ENCODE measurements at places on chromosomes 11 and 22.

DNA sequence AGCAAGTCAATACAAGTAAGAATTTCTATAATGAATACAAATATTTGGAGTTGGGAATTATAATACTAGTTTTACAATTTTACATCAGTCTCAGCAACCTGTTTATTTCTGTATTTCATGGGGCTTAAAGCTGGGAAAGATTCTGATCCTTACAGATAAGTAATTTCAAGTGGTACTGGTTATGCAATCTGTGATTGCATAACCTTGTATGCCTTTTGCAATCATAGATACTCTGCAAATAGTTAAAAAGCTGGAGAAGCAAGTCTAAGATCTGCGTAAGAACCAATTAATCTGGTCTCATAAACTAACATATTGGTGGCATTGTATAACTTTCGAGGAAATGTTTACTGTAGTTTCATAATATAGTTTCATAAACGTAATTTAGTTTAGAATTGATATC lies 198.3 kb upstream of the PGR start:
- no peak for DNase-seq

GRCh38 chr11:120030411-120030810 lies 107.5 kb downstream of the TRIM29 start:
- no peak for DNase-seq

DNA sequence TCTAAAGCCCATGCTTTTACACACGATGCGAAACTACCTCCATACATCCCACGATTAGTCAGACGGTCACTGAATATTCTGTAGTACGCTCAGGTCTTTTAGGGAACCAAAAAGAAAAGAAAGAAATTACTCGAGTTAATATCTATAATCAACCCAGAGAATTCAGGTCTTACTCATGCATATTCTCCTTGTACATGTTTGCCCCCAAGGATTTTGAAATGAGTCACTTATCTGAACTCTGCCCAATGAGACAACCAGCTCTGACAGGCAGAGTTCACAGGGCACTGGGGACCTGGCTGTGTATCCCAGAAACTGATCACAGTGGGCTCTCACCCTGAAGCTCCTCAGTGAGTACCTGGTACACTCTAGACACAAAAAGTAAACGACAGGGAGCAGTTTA lies 29.2 kb downstream of the RASSF10 start:
- DNase-seq, result no peak

DNA sequence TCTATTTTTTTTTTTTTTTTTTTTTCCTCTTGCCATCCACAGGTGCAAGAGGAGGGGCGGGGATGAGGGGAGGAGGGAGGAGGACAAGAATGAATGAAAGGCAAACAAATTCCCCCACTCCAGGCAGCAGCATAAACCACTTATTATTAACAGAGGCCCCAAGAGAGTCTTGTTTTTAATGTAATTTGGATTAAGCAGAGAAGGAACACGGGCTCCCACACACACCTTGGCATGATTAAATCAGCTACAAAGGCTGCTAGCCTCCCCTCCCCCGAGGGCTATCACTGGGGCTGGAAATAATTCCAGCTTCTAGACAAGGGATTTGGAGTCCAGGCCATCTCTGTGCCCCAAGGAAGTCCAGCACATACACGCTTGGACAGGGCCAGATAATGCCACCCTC lies 93.4 kb upstream of the DRD2 start:
- no peak for DNase-seq

- DNase-seq, result no peak
Measured at GRCh38 chr11:126497581-126498122, 142.2 kb downstream of the ST3GAL4 start.

- DNase-seq, result no peak
Measured at GRCh38 chr11:70312401-70313357, 42.2 kb downstream of the PPFIA1 start.

DNA sequence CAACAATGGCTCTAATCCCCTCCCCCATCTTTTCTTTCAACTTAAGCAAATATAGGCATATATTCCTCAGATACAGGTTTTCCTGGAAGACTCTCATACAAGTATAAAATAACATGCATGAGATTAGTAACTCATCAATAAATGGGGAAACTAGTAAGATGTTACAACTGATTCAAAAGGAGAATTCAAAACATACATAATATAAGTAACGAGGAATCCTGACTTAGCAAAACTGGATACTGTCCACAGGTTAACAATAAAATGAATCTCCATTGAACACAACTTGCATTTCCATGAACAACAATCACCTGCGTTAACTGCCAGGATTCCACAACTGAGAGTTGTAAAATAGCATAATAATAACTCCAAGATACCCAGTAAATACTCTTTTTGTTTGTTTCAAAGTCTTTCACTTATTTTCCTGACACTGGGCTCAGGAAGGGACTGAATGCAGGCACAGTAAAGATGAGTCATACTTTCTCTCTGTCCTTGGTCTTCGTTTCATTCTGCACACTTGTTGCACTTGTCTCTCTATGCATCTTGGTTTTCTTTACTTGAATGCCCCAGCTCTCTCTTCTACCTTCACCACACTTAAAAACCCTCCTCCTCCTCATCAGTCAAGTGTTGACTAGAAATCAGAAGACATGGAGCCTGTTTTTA lies 8.1 kb downstream of the APIP start:
- no peak for DNase-seq

DNA sequence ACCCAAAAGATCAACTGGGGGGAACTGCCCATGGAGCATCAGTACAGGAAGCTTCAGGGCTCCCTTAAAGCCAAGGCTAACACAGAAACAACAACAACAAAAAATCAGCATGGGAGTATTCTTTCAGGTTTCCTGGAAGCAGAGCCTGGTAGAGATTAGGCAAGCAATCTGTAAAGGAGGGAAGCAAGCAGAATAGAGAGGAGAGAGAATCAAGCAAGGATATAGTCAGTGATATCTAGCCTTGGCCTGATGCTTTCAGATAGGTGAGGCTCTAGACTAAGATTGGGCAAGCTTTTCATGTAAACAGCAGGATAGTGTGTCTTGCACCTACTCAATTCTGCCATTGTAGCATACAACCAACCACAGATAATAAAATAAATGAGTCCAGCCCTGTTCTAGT lies 44.4 kb upstream of the FAT3 start:
- DNase-seq, result no peak

DNA sequence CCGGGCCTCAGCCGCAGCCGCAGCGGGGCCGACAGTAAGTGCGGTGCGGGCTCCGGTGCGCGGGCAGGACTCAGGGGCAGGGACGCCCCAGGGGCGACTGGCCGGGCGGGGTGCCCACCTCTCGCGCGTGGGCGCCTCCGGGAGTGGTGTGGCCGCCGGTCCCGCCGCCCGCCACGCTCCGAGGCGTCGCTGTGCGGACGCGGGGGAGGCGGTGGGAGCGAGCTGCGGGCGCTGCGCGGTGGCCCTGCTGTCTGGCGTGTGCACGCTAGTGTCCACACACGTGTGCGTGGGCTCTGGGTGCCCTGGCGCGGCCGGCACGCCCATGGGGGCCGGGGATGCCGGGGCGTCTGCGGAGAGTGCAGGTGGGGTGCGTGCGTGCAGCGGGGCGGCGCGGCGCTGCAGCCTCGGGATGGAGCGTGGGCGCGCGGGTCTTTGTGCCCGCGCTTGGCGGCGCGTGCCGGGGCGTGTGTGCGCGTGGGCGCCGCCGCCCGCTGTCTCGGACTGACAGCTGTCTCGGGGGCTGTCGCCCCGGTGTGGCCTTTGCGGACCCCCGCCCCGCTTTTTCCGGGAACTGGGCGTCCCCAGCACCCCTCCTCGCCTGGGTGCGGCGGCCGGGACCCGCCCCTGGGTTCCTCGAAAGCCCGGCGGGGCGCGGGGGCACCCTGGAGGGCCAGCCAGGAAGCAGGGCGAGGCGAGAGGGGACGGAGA lies 804 bp downstream of the KCNK4 start:
- DNase-seq, result no peak

DNA sequence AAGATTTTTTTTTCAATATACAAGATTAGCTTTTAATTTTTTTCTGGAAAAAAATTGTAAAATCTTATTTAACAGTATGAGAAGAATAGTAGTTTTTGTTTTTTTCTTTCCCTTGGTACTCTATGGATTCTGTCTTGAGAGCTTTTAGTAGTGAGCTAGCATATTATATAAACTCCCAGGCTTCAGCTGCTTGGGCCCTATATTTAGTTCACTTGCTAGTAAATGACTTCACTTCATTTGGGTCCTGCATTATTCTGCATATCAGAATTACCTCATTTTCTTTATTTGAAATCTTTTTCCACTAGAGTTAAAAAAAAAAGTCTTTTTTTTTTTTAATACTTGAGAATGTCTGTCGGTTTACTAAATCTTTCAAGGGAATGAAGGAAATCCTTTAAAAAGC lies 33.1 kb downstream of the HIPK3 start:
- no peak for DNase-seq

DNA sequence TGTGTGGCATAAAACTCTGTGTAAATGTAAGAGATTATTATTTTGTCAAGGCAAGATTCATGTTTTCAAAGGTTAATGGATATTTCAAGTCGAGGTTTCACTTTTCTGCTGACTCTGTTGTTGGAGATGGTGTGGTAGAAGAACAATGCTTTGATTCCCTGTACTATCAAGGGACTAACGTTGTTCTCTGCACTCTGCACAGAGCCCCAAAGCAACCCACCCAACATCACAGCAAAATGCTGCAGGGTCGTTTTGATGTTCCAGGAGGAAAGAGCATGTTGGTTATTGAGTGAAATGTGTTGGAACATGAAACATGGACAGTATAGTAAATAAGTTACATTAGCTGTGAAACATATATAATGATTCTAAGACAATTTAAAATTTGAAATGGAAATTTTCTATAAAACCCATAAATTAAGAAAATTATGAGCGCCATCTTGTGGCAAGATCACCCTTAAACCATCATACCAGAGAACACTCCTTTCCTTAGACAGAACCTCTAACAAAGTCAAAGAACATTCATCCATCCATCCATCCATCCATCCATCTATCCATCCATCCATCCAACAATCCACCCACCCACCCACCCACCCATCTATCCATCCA lies 164.4 kb upstream of the ZBED5 start:
- DNase-seq, result no peak

GRCh38 chr11:124754710-124755109 lies 2.7 kb upstream of the VSIG2 start:
- DNase-seq, result peak; percentile 12

- DNase-seq, result no peak
Measured at GRCh38 chr11:118442908-118443589, 6.8 kb downstream of the KMT2A start.

GRCh38 chr11:100849009-100849900 lies 162.2 kb downstream of the ARHGAP42 start:
- no peak for DNase-seq

GRCh38 chr11:26719998-26720397 lies 1.9 kb downstream of the SLC5A12 start:
- DNase-seq, result no peak

DNA sequence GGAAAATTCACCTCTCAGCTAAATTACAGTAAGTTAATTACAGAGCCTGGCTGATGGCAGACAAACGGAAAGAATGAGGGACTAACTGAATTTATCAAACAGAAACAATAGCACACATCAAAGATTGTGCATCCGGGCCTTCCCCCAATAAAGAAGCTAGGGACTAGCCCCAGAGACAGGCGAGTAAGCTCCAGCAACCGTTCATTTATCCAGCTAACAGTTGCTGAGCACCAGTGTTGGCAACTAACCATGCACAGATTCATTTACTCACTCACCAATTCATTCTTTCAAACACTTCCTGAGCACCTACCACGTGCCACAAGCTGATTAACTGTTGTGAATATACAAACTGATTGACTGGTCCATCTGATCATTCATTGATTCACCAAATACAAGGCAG lies 51.2 kb downstream of the SMCO4 start:
- no peak for DNase-seq

DNA sequence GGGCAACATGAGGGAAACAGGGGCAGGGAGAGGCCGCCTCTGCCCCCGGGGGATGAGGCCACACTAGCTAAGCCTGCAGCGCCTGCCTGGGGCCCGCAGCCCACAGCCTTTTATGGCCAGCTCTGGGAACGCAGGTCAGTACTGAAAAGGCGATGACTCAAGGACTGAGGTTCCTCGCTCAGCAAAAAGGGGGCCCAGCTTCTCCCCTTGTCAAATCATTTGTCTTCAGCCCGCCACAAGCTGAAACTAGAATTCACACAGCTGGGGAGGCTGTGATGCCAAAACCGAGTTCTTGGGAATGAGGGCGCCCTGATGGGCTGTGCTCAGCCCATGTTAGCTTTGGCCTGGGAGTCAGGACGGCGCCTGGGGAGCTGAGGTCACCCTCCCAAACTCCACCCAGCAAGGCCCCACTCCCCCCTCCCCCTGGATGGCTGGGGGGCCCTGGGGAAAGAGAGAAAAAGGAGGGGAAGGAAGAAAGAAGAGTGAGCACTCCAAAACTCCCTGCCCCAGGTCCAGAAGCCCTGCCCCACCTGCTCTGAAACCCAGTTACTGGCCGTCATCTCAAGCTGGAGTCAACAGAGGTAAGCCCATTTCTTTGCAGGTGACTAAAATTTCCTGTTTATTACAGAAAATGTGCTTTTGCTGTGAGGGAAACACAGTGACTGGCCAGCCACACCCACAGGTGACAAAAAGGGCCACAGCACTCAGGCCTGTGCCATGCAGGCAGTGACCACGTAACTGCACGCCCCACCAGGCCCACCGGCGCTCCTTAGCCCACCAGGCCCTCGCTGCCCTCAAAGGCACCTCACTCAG lies 13.7 kb downstream of the EHD1 start:
- DNase-seq, result no peak

GRCh38 chr11:57471496-57471895 lies 11.2 kb downstream of the RTN4RL2 start:
- no peak for DNase-seq

Data from RCC 7860 (cell line).